Lower lobe of right lung (tissue), 2 donors: ENCODE measurements at places on chromosomes 6 and 20. TPM values are rescaled to one million over a fixed set of nuclear protein-coding genes. Genes with fewer than 3 reads are reported as not detected.

FOXF2 gene
- total RNA-seq, result 13.2 TPM

ADGRF5 gene
- 238 TPM for total RNA-seq

DNA sequence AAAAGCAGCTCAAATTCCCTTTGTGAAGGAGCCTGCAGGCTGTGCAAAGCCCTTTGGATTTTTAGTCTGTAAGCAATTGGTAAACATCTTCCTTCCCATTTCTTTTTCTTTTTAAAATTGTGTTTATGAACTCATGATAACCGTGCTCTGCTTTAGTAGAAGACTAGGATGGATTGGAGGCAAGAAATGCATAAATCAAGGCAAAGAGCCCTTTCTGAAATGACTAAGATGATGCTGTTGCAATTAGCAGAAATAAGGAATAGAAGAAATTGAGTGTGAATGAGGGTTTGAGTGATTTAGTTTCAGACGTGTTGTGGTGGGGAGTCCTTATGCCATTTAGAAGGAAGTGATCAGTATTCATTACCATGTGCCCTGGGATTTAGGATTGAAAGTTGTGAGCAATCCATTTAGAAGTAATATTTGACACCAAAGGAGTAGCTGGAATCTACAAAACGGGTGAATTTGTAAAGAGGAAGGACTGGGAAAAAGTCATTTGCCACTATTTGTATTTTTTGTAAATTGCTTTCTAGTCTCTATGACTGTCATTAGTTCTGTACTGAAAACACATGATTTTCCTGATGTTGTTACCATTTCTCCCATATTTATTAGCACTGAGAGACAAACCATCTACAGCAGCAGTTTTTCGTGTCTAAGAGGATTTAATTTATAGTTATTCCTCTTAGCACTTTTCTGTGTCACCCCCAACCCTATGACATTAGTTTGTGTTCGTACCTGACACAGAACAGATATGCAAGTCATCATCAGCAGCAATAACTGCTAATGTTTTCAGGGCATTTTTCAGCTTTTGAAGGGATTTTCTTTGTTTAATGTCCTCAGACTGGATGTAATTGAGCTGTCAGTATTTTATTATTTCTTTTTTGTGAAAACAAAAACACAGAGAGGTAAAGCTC lies 265.0 kb downstream of the UTRN start:
- H3K36me3 ChIP-seq, result peaks cover 94% of the 10 kb centered on the region
- DNase-seq, result no peak
- no peak overlapping the region for H3K27ac ChIP-seq
- no peaks in the 10 kb centered on the region for H3K4me1 ChIP-seq
- no peaks in the 10 kb centered on the region for H3K27me3 ChIP-seq

DNA sequence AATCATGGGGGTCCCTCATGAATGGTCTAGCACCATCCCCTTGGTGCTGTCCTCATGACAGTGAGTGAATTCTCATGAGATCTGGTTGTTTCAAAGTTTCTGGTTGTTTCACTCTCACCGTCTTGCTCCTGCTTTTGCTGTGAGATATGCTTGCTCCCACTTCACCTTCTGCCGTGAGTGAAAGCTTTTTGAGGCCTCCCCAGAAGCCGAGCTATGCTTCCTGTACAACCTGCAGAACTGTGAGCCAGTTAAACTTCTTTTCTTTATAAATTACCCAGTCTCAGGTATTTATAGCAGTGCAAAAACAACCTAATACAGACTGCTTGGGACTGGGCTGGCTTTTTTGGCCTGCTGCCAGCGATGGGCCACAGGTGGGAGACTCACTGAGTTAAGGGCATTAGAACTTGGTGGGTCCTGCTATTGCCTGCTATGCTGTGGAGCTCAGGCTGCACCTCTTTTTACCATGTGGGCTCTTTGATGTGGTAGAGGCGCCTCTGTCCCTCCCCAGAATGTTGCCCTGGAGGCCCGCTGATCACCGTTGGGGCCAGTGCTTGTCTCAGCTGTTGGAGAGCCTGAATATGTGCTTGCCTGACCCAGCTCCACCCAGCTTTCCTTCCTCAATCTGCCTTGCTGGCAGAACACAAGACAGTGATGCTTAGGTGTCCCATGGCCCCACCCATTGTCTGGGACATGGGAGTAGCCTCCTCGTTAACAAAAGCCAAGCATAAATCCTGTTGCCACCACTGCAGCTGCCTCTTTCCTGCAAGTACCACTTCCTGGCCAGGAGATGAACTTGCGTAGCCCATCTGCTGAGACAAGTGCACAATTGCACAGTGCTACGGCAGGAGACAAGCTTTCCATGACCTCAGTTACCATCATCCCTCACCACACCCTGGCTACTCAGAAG lies 47.1 kb downstream of the IGF2R start:
- no peaks in the 10 kb centered on the region for H3K27me3 ChIP-seq
- H3K27ac ChIP-seq, result no peak overlapping the region
- H3K4me1 ChIP-seq, result peaks cover 10% of the 10 kb centered on the region
- no peak overlapping the region for H3K4me3 ChIP-seq
- peaks cover 30% of the 10 kb centered on the region for H3K36me3 ChIP-seq
- DNase-seq, result no peak

GRCh38 chr20:54100563-54100962 lies 30.2 kb upstream of the BCAS1 start:
- no peaks in the 10 kb centered on the region for H3K36me3 ChIP-seq
- no peaks in the 10 kb centered on the region for H3K4me1 ChIP-seq
- DNase-seq, result no peak
- H3K27me3 ChIP-seq, result no peaks in the 10 kb centered on the region
- H3K4me3 ChIP-seq, result no peak overlapping the region
- H3K27ac ChIP-seq, result no peak overlapping the region
